ENCODE measurements at places on chromosomes 5 and 9.

- no peak for DNase-seq
Observed at GRCh38 chr5:25516141-25516540, 871.4 kb upstream of the CDH10 start.

DNA sequence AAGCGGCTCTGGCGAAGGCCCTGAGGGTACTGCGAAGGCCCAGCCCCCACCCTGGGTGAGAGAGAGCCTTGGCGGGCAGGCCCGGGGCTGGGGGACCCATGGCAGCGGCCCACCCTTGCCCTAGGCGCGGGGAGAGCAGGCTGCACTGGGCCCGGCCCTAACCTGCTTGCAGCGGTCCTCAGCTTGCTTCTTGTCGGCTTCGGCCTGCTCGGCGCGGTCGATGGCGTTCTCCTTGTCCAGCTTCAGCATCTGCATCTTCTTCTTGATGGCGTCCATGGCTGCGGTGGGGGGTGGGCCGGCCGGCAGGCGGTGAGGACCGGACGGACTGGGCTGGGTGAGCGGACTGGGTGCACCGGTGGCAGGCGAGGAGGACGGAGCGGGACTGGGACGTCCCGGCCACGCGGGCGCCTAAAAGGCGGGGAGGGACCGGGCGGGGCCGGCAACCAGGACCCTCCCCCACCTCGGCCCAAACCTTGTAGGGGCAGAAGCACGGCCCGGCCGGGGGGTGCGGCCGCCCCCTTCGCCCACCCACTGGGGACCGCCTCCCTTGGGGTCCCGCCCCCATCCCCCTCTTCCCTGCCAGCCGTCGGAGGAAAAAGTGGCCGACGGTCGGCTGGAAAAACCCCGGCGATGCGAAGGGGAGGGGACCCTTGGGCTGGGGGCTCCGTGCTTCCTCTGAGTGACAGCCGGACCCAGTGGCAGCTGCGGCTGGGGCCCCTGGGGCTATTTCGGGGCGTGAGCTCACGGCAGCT lies at the start of gene TPM2:
TSS of gene TPM2 (minus strand) at position 384 of the 752 bp plus-strand sequence. CDS start at position 276, 108 bp downstream.
- DNase-seq, result no peak

DNA sequence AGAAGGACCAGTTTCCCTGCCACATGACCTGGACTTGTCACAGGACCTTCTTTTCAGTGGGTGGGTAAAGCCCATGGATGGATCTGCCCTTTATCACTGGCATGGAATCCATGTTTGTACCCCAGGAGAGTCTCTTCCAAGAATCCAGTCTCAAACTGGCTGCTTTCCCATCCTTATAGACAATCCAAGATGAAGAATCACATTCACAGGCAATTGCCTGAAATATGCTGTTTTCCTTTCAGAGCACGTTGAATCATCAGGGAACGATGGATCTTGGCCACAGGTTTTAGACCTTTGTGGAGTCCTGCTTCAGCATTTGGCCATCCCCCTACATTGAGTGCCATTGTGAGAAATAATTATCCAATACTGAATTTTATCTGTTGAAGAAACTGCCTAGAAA lies 319.8 kb downstream of the ASTN2 start:
- no peak for DNase-seq

- peak; percentile 64 for DNase-seq
Observed at GRCh38 chr9:87829756-87830155, 52.9 kb upstream of the SPATA31E1 start.

GRCh38 chr5:177610131-177610769 lies 10.3 kb downstream of the B4GALT7 start:
- DNase-seq, result no peak

DNA sequence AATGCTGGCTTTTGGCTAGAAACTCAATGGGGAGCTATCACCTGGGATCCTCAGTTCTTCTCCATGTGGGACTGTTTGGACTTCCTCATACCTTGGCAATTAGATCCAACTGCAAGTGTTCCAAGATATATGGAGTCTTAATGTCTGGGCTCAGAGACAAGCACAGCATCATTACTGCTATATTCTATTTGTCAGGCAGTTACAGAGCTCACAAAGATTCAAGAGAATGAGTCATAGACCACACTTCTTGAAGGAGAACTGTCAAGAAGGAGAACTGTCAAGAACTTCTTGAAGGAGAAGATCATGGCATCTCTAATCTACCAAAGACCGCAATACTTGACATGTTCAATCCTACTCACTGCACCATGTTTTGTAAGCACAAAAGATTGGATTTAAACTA lies 106.8 kb upstream of the NREP start:
- DNase-seq, result no peak

DNA sequence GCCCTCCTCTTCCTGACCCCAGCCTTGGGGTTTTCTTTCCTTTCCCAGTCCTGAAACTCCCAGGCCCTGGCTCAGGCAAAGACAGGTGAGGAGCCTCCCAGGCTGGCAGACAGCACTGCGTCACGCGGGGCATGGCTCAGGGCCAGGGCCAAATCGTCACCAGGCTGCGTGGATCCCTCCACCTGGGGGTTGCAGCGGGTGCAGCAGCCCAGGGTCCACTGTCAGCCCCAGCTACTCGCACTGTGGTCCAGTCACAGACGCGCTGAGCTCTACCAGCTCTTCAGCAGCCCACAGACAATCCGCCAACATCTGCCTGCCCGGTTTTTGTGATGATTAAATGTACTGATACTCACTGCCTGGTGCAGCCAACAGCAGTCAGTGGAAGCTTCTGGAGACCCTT lies 12.1 kb downstream of the FAM78A start:
- no peak for DNase-seq

GRCh38 chr5:132653716-132654115 lies 4.3 kb upstream of the IL13 start:
- no peak for DNase-seq

GRCh38 chr9:110334871-110335270 lies 2.8 kb downstream of the TXNDC8 start:
- no peak for DNase-seq

DNA sequence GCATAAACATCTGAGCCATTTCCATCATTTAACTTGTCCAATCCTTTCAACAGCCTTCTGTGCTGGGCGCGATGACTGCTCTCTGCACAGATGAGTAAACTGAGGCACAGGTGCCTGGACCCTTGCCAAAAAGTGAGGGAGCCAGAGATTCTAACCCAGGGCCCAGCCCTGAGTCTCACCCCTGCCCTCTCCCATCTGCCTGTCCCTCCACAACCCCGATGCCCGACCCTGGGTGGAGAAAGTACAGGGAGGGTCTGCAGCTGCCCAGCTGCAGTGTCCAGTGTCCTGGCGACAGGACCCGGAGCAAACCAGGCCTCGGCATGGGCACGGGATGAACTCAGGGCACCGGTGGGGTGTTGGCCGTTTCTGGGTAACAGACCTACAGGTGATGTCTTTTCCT lies 39.6 kb upstream of the CLPTM1L start:
- no peak for DNase-seq

- DNase-seq, result no peak
Observed at GRCh38 chr5:81717226-81717625, 33.7 kb downstream of the SSBP2 start.

DNA sequence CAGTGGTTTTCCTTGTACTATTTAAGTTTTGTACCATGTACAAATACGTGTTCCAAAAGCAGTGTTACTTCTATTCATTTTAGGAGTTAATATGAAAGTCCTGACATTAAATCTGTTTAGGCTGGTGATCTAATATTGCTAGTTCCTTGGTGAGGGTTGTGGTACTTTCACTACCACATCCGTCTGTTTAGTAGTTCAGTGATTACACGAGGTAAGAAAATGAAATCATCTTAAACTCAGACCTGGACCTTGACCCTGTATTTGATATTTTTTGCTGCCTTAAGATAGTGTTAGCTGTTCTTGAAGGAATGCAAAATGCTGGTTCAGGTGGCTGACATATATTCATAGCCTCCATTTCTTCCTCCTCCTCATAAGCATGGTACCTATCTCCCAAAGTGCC lies 50.3 kb downstream of the MTAP start:
- no peak for DNase-seq

DNA sequence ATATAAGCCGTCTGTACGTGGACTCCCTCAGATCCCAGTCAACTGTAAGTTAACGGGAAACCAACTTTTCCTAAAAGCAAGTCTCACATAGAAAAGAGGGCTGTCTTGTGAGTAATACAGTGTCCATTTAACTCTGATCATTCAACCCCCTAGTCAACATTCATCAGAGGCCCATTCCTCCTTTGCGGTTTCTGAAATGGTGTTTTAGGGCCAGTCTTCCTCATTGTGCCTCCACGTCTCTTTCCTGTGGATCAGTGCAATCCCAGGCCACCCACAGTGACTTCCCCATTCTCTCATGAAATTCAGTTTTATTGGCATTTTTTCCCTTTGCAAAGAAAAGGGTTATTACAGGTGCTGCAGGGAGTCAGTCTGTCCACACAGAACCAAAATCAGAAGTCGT lies 261.8 kb downstream of the NR3C1 start:
- no peak for DNase-seq

- no peak for DNase-seq
Observed at GRCh38 chr9:71638627-71639026, 129.7 kb downstream of the CEMIP2 start.

DNA sequence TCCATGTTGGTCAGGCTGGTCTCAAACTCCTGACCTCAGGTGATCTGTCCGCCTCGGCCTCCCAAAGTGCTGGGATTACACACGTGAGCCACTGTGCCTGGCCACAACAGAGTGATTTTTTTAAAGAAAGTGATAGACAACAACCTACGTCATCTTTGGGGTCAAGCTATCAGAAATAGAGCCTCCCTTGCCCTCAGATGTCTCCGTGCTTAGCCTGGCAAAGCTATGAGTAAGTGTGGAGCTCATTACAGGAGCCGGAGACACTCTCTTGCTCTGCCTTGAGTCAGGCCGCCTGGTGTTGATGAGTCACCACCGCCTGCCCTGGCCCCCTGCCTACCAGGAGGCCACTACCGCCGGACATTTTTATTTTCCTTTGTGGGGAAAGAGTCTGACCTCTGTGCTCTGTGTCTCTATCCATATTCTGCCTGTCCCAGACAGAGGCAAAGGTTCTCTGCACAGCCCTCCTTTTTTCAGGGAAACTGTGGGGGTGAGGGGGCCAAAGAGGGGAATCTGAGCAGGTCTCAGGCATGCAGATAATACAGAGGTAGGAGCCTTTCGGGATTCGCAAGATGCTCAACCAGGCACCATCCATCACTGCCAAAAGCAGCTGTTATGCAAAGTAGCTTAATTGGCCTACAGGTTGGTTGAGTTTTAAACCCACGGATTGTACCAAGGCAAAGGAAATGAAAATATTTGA lies 123.7 kb upstream of the CPEB4 start:
- peak; percentile 86 for DNase-seq

- DNase-seq, result no peak
Observed at GRCh38 chr9:109310486-109310901, 10.4 kb downstream of the EPB41L4B start.

DNA sequence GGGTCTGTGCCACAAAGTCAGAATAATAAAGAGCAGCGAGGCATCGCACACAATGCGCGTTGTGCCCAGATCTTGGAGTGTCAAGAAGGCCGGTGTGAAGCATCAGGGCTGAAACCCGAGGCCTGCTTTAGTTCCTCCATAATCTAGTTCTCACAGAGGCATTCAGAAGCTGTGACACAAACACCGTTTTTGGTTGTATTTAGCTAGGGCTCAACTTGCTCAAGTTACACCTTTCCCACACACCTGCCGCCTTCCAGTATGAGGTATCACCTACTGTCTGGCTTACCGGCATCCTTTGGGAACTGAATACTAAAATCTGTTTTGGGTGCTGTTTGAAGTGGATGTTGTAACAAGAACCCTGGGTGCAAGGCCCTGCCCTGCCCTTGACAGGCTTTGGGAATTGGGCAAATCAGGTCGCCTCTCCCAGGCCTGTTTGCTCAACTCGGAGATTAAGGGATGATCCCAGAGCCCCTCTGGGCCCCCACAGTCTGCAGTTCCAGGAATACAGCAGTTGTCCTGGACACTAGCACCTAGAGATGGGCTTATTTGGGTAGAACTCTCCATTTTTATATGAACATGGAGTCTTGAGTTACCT lies 27.0 kb downstream of the SLC25A25 start:
- DNase-seq, result no peak

DNA sequence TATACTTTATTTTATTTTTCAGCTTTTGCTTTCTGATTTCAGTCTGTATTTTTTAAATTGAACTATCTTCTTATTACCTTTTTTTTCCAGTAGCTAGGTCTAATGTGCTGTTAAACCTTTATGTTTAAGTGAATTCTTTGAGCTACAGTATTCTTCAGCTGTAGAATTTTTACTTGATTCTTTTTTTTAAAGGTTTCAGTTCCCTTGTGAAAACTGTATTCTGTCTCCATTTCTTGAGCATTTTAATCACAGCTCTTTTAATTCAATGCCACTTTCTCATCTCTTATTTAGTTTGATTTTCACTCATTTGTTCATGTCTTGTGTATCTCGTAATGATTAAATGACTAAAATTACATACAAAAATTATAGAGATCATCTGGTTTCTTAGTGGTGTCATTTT lies 233.8 kb downstream of the MTRR start:
- DNase-seq, result no peak

DNA sequence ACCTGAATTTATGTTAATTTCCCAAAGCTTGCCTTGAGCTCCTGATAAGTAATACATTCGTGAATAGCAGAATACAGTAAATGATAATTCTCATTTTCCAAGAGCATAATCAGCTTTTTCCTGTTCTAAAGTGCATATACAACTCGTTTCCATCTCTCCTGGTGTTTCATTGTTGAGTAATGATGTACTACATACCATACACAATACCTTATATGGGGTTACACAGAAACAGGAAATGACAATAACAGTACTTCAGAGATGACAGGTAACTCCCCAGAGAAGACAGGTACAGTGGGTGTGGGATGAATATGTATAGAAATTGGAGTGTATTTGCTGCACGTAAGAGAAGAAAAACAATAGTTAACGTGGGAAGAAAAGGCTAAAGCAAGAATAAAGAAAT lies 287.1 kb downstream of the TENT4A start:
- no peak for DNase-seq

DNA sequence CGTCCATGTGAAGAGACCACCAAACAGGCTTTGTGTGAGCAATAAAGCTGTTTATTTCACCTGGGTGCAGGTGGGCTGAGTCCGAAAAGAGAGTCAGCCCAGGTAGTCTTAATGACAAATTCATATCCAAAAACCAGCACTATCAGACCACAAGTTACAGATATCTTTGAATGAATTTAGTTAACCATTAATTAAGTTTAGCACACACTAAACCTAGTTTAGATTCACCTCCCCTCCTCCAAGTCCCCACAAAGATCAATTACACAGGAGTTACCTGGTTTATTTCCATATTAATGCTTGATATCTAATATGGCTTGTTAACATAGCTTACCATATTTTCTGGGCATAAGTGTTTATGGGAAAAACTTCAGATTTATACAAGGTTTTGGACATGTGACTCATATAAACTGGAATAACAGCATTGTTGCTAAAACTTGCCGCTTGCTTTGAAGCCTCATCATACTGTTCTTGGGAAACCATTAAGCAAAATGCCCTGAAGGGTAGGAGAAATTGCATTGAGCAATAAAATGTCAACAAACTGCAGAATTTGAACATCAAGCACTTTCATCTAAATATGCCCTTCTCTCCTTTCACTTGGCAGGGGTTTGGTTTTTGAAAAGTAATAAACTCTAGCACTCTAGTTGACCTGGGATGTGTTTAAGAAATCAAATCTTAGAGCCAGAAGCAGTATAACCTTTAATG lies 166.9 kb downstream of the SNCAIP start:
- DNase-seq, result no peak

All from smooth muscle cell of the brain vasculature (primary cell).